Ureter (tissue), 1 donor: ENCODE measurements at places on chromosomes 1 and 21. TPM values are rescaled to one million over a fixed set of nuclear protein-coding genes. Genes with fewer than 3 reads are reported as not detected.

DNA sequence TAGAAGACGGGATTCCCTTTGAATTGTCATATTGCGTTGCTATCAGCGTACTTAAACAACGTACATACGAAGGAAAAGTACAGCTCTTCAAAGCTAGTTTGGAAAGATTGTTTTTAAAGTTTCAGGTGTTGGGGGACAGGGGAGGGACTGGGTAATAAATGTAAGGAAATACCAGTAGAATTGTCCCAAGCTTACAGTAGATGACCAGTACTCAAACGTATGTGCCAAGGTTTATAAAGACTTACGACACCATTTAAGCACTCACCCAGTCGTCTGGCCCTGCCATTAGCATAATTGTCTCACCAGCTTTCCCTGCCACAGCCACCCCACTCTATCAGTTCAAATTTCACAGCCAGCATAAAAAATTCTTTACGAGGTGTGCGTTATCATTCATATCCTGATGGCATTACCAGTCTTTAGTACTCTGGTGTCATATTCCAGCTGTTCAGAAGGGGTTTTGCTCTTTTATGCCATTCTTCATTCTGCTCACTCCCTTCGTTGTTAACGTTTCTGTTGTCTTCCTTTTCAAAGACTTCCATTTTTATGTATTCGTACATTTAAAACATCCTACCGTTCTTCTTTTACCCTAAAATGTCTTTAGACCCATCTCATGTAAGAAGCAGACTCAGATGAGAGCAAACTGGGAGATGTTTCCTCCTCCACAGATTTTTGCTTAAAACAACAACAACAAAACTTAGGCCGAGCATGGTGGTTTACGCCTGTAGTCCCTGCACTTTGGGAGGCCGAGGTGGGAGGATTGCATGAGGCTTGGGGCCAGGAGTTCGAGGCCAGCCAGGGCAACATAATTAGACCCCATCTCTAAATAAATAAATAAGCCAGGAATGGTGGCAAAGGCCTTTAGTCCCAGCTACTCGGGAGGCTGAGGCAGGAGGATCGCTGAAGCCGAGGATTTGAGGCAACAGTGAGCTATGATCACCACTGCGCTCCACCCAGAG is 1.0 kb upstream of the HP1BP3 start:
- no peak for DNase-seq

GRCh38 chr1:5660141-5660935 is 331.9 kb downstream of the NPHP4 start:
- peak; percentile 66 for DNase-seq

DNA sequence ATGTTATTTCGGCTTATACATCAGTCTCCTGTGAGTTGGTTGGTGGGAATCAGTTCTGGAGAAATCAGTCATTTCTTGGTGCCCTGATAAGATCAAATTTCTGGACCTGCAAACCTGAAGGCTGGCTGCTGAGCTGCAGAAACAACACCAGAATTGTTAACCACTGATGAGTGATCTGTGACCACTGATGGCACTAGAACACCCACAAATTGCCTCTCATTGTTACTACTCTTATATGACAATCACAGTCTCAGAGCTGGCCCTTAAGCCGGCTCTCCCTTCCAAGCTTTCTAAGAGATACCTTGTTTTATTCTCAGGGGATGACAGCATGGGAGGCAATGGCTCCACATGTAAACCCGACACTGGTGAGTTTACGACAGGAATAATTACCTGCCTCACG is 1.9 kb downstream of the C1orf162 start:
- no peak for DNase-seq

GRCh38 chr1:206649261-206649921 is 14.1 kb downstream of the DYRK3 start:
- DNase-seq: no peak

GRCh38 chr1:217088521-217089284 is 365.5 kb upstream of the ESRRG start:
- DNase-seq: no peak

- no peak for DNase-seq
Observed at GRCh38 chr1:223421676-223422075, 28.5 kb downstream of the CCDC185 start.

DNA sequence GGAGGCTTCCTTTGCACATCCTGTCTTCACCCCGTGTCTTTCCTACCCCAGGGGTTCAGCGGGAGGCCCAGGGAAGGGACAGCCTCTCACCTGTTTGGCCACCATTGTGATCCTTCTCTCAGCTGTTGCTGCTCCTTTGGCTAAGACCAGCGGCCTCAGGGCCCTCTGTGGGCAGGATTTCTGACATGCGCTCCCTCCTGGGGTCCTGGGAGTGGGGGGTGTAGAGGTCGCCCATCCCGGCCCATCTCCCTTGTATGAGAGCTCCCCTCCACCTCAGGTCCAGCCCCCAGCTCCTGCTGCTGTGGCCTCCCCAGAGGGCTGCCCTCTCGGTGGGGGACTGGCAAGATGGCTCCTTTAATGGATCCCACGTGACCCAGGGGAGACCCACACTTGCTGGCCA is 120.5 kb downstream of the PRDM2 start:
- no peak for DNase-seq

DNA sequence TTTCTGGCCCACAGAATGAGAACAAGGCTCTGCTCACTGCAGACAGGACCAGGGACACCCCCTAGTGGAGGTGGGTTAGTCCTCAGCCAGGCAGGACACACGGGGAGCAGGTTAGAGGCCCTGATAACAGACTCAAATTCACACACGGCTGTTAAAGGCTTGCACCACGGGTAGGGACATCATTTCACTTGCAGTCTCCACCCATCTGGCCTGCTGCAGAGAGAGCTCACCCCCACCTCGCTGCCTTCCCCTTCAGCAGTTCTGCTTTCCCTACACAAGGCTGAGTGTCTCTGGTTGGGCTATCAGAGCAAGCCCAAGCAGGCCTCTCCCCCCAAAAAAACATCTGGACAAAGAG is 20.6 kb downstream of the MEF2D start:
- no peak for DNase-seq

Gene PGLYRP4
- total RNA-seq: 0.60 TPM

Gene SH2D1B
- total RNA-seq: 0.16 TPM

Gene PIGR
- total RNA-seq: 670 TPM
